ENCODE measurements at places on chromosomes 12 and 14.

GRCh38 chr12:102504871-102505270 lies 24.5 kb upstream of the IGF1 start:
- DNase-seq = no peak
- no peak overlapping the region for H3K27ac ChIP-seq
- no peaks in the 10 kb centered on the region for H3K27me3 ChIP-seq
- no peaks in the 10 kb centered on the region for H3K36me3 ChIP-seq

DNA sequence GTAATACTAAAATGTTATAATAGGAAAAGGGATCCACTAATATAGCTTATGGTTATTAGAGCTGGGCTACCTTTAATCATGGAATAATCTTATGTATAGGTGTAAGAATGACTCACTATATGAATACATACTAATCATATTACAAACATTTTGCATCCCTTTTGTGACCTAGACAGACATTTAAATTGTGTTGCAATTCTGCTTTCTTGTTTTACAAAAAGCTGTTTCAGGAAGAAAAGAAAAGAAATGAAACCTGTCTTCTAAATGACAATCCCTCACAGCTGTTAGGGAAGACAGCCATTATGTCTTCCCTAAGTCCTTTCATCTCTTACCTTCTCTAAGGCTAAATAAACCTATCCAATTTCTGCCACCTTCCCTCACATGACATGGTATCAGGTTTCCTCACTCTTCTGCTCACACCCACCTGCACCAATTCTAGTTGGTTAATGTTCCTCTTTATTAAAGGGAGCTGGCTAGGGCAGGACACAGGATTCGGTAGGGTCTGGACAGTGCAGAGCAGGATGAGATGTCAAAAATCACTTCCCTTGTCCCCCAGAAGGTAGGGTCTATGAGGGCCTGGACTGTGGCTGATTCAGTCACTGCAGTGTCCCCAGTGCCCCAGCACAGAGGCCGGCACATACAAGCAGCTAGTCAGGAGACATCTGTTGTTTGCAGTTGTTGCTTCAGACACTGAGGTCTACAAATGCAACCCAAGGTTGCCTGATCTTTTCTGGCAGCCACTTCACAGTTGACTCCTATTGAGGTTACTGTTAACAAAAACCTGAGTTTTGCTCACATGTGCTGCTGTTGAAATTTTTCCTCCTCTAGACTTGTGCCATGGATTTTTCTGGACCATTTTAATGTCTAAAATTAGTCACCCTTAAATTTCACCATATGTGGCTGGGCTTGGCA lies 3.7 kb downstream of the DHRS7 start:
- no peak overlapping the region for H3K27ac ChIP-seq
- DNase-seq = no peak
- no peak overlapping the region for H3K4me3 ChIP-seq
- peaks cover 4% of the 10 kb centered on the region for H3K4me1 ChIP-seq

DNA sequence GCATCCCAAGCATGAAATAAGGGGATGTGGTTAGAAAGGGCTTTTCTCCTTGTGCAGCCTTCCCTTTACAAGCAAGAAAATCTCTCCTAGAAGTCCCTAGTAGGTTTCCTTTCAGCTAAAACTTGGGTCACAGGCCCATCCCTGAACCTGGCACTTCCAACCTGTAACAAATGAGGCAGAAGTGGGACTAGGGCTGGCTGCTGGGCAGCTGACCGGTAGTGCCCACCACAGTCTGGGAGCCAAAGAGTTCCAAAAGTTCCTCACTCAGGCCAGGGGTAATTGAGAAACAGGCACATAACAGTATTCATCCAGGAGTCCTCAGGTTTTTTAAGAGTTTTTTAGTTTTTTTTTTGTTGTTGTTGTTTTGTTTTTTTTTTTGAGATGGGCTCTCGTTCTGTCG lies 23.8 kb downstream of the MANSC1 start:
- no peaks in the 10 kb centered on the region for H3K27me3 ChIP-seq
- no peak for DNase-seq
- no peaks in the 10 kb centered on the region for H3K36me3 ChIP-seq
- peaks cover 2% of the 10 kb centered on the region for H3K4me1 ChIP-seq
- H3K4me3 ChIP-seq = no peak overlapping the region
- H3K27ac ChIP-seq = no peak overlapping the region

- no peak overlapping the region for H3K4me3 ChIP-seq
- H3K4me1 ChIP-seq = no peaks in the 10 kb centered on the region
- no peaks in the 10 kb centered on the region for H3K27me3 ChIP-seq
- no peaks in the 10 kb centered on the region for H3K36me3 ChIP-seq
These were observed 499.1 kb downstream of the TMEM117 start for GRCh38 chr12:44335030-44335429.
